ENCODE measurements at places on chromosomes 3 and 15.

DNA sequence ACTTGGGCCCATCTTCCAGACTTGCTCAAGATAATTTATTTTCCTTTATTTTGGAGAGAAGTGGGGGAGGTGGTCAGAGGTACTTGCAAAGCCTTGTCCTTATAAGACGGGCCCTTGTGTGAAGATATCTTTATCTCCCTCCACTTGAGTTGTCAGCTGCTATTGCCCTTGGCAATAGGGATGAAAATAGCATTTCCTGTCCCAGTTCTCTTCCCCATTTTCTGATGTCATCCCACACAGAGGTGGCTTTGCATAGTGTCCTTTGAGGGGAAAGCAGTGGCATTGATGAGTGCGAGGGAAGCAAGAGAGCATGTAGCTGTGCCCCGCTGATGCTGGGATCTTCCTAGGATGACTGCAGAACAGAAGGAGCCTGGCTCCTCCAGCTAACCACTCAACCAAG lies 41.9 kb upstream of the TUBGCP5 start:
- DNase-seq, result peak; percentile 2

GRCh38 chr15:26739791-26740190 lies 33.1 kb downstream of the GABRB3 start:
- DNase-seq, result no peak

DNA sequence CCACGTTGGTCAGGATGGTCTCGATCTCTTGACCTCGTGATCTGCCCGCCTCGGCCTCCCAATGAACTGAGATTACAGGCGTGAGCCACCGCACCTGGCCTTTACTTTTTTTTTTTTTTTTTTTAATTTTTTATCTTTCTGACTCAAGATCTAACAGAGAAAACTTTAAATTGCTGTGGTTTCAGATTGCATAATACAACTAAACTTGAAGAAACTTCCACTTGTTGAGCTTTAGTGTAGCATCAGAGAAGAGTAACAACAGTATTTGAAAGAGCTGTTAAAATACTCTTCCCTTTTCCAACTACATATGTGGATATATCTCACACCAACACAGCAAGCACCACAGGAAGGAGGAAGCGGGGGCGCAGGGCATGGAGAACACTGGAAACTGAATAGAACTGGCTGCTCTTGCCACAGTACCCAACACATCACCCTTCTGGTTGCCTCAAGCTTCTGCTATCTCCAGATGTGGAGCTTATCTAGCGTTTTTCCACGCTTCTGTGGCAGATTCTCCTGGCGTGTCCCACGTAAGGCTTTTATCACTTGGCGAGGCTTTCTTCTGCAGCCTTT lies 45.4 kb downstream of the MAP6D1 start:
- DNase-seq, result peak; percentile 86

DNA sequence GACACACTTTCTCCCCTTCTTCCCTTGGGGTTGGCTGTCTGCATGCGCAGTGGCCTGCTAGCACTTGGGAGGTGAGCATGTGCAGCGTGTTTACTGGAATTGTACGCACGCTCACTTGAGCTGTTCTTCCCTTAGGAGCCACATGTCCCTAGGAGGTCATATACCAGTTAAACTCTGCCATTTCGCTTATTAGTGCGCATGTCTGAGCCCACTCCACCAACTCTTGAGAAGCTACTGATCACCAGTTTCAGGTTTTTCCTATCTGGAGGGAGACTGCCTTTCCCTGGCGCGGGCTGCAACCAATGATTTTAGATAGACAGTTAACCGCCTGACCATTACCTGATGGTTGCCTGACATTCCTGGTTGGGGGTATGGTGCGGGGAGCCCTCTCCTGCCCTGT lies 47.6 kb upstream of the SPPL2A start:
- DNase-seq, result no peak

DNA sequence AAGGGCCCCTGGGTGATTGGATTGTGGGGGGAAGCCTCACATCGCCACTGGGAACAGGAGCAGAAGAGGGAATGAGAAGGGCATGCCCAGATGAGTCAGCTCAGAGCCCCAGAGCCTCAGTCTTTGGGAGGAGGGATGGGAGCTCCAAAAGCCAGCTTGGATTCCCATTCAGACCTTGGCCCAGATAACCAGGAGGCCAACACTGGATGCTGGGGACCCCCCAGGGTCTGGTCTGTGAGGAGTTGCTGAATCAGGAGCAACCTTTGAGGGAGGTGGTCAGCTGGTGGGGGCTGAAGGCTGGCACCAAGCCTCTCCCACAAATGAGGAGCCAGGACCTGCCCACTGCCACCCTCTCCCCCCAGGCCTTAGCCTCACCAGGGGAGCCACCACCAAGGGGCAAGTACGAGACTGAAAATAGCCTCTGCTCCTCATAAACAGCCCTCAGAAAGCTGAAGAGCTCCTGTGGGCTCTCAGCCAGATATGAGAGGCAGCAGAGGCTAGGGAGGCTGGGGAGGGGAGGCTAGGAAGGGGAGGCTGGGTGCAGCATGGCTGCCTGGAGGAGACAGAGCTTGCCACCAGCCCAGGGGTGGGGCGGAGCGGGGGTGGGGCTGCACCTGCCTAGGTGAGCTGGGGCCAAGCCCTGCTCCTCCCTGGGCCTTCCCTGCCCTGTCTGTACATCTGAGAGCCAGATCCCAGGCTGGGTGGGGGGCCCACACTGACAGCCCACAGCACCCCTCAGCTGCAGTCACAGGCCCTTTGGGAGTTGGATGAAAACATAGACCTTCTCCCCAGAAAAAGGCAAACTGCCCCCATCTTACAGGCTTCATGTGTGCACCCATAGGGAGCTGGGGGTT lies 99.8 kb downstream of the SEC22A start:
- no peak for DNase-seq

- no peak for DNase-seq
These were observed 337.7 kb upstream of the AGTR1 start for GRCh38 chr3:148360051-148360450.

- DNase-seq, result no peak
These were observed 71.8 kb downstream of the CEMIP start for GRCh38 chr15:80850941-80851451.

DNA sequence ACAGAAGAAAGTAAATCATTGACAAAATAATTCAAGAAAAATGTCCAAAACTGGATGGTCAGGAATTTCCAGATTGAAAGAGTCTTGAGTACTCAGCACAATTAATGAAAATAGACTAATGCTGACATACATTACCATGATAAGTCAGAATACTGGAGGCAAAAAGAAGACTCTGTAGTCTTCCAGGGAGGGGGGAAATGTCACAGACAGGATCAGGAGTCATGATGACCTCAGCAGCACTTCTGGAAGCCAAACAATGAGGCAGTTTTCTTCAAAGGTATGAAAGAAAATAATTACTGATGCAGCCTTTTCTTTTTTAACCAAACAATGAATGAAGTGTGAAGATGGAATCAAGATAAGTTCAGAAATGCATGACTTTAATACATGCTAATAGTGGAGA lies 30.1 kb upstream of the SLC22A13 start:
- DNase-seq, result peak; percentile 28

DNA sequence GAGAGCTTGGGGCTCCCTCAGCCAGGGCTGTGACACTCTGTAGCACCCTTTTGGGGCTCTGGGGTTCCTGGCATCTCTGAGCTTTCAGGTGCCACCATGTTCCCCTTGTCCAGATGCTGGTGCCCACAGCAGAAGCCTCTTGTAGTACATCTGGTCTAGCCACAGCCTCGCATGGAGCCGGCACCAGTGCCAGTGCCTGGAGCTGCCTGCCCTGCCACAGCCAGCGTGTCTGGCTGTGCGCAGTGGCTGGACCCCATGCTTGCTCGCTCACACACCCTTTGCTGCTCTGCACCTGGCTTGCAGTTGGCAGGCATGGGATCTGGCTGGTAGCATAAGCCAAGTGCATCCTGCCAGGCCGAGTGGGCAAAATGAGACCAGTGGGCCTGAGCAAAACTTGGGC lies 744.8 kb upstream of the GBE1 start:
- no peak for DNase-seq

GRCh38 chr15:46918462-46919140 lies 798.7 kb upstream of the SEMA6D start:
- no peak for DNase-seq

DNA sequence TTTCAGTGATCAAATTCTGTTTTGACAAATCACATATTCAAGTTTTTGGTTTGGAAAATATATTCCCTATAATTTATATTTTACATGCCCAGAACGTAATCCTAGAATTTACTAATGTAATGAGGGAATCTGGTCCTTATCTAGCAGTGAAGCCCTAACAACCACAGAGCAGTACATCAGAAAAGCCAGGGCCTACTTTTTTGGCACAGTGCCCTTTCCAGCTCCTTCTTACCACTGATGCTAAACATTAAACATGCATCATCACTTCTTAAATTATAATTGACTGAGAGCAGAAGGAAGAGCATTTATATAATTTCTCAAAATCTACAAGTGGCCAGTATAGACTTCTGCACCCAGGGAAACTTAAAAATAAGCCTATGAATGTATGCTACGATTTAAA lies 66.7 kb downstream of the FBXL22 start:
- DNase-seq, result no peak

- no peak for DNase-seq
These were observed 33.5 kb downstream of the STARD9 start for GRCh38 chr15:42608752-42609488.

- DNase-seq, result no peak
These were observed 140.5 kb downstream of the DNAJB8 start for GRCh38 chr3:128326051-128326823.

DNA sequence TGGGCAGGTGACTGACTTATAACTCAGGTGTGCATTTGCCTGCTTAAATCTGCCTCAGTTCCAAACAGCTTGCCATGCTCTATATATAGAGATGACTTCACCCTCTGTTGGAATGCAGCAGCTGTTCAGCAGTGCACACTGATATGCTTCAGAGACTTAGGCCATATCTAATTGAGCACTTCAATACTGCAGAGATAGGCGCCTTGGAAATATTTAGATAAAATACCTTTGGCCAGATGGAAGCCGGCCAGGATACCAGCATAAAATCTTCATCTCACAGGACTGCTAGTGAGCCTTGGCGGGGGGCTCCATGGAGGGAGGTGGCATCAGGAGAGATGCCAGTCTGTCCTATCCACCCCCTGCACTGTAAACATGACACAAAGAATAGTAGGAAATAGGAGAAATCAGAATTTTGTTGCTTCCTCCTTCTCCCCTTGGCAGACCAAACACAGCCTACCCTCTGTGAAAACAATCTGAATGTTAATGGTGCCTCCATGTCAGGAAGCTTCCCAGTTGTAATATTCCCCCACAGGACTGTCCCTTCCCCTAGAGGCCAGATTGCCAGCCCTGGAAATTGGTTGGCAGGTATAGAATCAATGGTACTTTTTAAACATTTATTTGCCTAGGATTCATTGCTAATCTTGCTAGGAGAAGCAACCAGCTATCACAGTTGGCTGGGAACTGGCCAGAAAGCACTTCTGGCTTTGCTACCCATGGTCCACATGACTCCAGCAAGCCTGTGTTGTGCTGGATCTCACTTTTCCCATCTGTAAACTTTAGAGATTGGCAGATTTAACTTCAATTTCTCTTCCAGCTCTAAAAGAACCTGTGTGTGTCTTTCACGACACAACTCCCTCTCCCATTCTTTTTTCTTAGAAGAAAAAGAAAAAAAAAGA lies 215.5 kb upstream of the KCNMB2 start:
- DNase-seq, result no peak

DNA sequence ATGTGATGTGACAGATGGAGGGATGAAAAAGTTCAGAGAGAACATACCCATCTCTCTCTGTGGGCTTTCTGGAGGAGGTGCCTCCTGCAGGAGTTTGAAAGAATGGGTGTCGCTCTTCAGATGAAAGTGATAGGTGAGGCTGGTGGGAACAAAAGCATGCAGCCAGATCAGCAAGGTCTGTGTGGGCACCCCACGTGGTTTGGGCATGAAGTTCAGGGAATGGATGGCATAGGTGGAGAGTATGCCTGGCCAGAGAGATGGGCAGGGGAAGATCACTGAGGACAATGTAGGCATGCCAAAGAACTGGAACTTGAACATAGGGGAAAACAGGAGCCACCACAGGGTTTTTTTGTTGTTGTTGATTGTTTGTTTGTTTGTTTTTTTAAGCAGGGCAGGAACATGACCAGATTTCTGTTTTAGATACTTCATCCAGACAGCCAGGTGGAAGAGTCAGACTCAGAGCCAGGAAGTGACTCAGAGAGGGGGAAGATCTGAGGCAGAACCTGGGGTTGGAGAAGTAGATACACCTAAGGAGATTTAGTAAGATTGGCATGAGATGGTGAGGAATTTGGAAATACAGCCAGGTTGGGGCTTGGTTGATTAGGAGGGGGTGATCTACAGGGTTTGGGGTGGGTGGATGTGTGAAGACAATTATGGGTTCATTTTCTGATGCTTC lies 64.8 kb upstream of the CLSTN2 start:
- no peak for DNase-seq

GRCh38 chr3:112904786-112905185 lies 58.1 kb upstream of the CD200R1L start:
- DNase-seq, result no peak

Measured in suppressor macrophage treated with lipopolysaccharide for 1 hour (primary cell).